Smooth muscle cell of the coronary artery (primary cell): ENCODE measurements at places on chromosomes 11 and 22. TPM values are rescaled to one million over a fixed set of nuclear protein-coding genes. Genes with fewer than 3 reads are reported as not detected.

The GAB2 gene
- total RNA-seq: 11.3 and 20.9 TPM in 2 replicates

The IFITM10 gene
- 0.82 and 2.5 TPM in 2 replicates for total RNA-seq

The IL18 gene
- total RNA-seq: 0.08 and 0.12 TPM in 2 replicates

The TSSK2 gene
- under 0.01 TPM in 1 of 2 replicates, not detected in the other for total RNA-seq

The MYO18B gene
- total RNA-seq: under 0.01 and 6.7 TPM in 2 replicates

The FGF19 gene
- total RNA-seq: not detected in 2 replicates

The CSRP3 gene
- not detected in 2 replicates for total RNA-seq

The SLC35F2 gene
- total RNA-seq: 4.1 and 23.5 TPM in 2 replicates

The TREH gene
- total RNA-seq: 0.08 and 0.12 TPM in 2 replicates

The NXPE2 gene
- 0.08 TPM in 1 of 2 replicates, not detected in the other for total RNA-seq

The POU2AF2 gene
- not detected in 2 replicates for total RNA-seq

The TRIM29 gene
- total RNA-seq: not detected in 2 replicates

The NCAM1 gene
- total RNA-seq: 0.30 and 0.59 TPM in 2 replicates

The ZNF214 gene
- 4.4 and 13.8 TPM in 2 replicates for total RNA-seq

The OR4A16 gene
- total RNA-seq: not detected in 2 replicates

The DDI1 gene
- not detected in 2 replicates for total RNA-seq

The CHST1 gene
- 0.15 and 1.3 TPM in 2 replicates for total RNA-seq

The ENTHD1 gene
- not detected in 2 replicates for total RNA-seq

The UPB1 gene
- 1.4 TPM in 1 of 2 replicates, not detected in the other for total RNA-seq

The MMP7 gene
- total RNA-seq: not detected in 2 replicates

The HSPB2 gene
- total RNA-seq: 1.2 and 1.9 TPM in 2 replicates

The OR51B5 gene
- 0.15 TPM in 1 of 2 replicates, not detected in the other for total RNA-seq

The JHY gene
- 0.98 and 1.4 TPM in 2 replicates for total RNA-seq
